ENCODE measurements at places on chromosomes 1 and 21.

DNA sequence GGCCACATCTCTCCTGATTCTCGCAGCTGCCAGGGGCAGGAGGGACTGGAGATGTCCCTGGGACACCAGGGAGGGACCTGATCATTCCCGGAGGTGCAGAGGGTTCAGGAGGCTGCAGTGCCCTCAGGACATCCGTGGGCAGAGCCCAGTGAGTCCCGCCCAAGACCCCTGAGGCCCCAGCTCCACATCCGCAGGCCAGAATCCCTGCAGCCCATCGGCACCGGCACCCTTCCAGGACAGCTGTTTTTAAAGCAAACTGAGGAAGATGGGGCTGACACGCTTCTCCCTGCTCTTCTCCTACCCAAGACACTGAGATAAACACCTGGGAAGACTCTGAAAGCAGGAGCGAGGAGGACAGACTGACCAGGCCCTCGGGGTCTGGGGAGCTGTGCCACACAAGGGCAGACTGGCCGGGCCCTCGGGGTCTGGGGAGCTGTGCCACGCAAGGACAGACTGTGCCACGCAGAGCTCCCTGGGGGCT lies 25.5 kb downstream of the SLC19A1 start:
- peak; percentile 18 for DNase-seq

DNA sequence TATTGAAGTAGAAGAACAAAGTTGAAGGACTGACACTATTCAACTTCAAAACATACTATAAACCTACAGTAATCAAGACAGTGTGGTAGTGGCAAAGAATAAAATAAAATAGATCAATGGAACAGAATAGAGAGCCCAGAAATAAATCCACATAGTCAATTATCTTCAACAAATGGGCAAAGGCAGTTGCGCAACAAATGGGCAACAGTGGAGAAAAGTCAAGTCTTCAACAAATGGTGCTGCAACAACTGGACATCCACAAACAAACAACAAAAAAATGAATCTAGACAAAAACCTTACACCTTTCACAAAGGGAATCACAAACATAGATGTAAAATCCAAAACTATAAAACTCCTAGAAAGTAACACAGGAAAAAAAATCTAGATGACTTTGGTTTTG lies 38.4 kb downstream of the MIXL1 start:
- no peak for DNase-seq

DNA sequence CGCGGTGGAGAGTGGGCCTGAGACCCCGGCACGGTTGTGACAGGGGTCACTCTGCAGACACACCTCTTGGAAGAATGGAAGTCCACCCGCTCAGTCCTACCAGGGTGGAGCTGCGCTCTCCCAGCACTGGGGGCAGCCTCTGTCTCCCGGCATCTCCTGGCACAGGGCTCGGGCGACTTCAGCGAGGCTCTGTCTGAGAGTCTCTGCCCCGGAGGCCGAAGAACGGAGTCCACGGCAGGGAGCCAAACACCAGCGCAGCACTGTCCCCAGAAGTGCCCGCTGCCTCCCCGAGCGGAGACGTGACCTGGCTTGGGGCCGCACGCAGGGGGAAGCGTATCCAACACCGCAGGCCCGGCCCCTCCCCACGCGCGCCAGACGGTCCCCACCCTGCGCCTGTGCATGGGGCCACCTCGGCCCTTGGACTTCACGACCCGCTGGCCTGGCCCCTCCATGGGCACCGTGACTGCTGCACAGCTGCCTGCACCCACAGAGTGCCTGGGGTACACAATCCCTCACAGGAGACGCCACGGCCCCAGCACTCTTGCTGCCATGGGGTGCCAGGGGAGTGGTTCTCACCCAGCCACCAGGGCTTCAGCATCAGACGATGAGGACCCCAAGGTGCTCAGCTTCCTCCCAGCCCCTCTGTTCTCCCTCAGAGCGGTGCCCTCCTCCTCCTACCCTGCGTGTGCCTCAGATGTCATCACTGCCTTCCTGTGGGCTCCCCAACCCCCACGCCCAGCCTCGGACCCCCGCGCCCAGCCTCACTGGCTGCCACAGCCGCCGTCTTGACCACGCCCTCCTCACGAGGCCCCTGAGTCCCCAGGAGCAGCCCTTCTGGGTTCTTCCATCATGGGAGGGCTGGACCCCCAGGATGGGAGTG lies 14.9 kb upstream of the RNF223 start:
- DNase-seq = no peak

DNA sequence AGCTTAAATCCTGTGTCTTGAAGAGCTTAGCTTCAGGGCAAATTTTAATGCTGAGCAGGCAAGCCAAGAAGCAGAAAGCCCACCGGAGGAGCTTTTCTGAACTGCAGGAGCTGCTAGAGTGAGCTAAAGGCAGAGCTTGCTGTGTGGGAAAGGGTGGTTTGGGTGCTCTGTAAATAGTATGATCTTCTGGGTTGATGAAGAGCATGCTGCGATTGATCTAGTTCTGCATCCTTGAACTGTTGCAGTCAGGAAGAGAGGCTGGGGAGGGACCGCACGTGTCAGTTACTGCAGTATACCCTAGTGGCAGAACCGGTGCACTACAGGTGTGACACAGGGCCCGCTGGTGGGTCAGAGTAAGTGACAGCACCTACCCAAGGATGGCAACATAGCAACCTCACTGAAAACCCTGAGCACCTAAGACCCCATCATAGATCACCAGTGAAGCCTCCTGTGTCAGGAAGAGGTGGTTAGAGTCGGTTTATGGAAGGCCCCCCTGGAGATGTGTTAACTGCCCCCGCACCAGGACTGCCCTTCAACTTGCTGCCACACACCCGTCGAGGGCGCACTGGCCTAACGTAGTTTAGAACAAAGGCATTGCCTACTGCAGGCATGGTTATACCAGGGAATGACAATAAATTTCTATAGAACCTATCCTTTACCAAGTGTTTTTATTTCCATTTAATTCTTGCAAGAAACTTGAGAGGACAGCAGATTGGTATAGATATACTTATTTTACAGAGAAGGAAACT lies 146.0 kb upstream of the KIAA0040 start:
- DNase-seq = peak; percentile 34

- DNase-seq = no peak
Measured at GRCh38 chr1:20840731-20841130, 53.6 kb upstream of the HP1BP3 start.

- no peak for DNase-seq
Measured at GRCh38 chr1:25523542-25523941, 19.9 kb upstream of the LDLRAP1 start.

DNA sequence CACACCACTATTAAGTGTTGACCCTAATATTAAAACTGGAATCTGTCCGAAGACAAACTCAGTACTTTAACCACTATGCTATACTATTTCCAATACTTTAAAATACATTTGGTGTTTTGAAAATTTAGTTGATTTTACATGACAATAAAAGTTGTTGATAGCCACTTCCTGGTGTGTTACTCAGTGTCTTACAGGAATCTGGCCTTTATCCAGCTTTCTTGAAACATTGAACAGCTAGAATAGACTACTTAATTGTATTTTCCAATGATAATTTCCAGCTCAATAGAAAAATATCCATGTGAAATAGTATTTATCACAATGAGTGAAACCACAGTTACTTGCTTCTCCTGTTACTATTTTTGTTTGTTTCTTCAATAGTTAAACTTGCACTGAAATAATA lies 369.6 kb upstream of the ADGRL4 start:
- DNase-seq = no peak

GRCh38 chr1:244755673-244756072 lies 79.8 kb upstream of the COX20 start:
- DNase-seq = no peak

- DNase-seq = no peak
Measured at GRCh38 chr1:206883876-206884275, 13.4 kb upstream of the IL24 start.

- no peak for DNase-seq
Measured at GRCh38 chr1:94033849-94034248, 87.1 kb downstream of the ABCA4 start.

GRCh38 chr1:160768295-160768657 lies 27.7 kb upstream of the LY9 start:
- DNase-seq = peak; percentile 51

DNA sequence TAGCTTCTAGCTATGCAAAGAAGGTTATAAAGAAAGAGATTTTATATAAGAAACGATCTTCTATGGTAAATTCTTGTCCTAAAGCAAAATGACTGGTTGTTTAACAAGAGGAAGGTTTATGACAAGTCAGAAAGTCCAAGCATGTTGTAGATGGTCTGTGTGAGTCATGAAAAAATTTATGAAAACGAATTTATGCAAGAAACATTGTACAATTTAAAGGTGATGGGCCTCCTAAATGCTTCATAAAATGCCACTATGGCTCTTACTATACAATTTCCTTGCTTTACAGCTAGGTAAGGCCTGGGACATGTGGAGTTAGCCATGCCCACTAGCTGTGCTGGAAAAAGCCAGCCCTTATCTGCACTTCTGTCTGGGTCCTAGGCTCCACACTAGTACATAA lies 125.4 kb downstream of the PTGER3 start:
- DNase-seq = no peak

- no peak for DNase-seq
Measured at GRCh38 chr1:151584278-151584677, 27.6 kb upstream of the SNX27 start.

DNA sequence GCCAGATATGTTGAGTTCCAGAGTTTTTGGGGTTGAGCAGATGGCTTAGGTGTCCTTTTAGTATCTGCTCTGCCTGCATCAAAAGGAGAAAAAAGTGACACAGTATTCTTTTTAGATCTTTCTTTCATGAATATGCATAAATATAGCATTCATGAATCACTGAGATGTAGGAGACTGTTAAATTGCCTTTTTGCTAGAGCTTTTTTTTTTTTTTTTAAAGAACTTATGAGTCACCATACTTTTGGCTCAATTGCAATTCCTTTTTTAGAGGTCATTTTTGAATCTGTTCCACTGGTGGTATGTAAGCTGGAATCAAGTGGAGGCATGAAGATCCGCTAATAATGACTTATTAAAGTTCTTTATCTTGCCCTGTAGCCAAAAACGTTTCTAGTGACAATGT lies 480.9 kb upstream of the ZRANB2 start:
- DNase-seq = no peak

DNA sequence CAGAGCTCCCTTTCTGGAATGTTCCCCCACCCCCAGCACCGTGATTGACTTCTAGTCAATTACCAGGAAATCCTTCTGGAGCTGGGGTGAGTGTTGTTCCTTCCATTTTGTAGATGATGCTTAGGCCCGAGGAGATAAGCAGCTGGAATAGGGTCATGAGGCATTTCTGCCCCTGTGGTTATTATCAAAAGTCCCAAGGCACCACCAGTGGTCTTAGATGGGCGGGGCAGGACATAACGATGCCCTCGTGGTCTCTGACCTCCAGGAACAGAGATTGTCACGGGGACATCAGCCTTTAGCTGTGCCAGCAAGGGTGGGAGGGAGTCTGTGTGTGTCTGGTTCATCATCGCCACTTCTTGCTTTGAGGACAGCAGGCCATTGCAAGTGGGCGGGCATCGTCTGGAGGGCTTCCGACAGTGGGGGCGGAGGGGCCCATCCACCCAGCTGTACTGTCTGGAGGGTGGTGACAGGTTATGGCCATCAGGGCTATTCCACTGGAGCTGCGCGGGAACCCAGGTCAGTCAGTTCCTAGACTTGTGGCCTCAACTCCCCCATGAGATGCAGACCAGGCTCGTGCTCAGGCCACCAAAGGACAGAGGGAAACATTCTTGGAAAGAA lies 22.6 kb downstream of the TNFRSF8 start:
- no peak for DNase-seq

DNA sequence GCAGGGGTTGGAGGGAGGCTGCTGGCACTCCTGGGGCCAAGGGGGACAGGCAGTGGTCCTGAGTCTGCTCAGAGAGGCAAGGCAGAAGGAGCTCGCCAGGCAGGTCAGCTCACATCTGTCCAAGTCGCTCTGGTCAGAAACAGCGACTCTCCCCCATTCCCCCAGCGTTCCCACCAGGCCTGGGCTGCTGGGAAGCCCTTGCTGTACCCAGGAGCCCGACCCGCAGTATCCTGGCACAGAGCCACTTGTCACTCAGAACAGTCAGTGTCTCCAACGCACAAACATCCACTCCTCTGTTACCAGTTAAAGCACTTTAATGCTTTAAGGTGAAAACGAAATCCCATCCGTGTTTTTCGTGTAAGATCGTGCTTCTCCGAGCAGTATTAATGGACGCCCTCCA lies 16.6 kb upstream of the CCDC27 start:
- peak; percentile 23 for DNase-seq

DNA sequence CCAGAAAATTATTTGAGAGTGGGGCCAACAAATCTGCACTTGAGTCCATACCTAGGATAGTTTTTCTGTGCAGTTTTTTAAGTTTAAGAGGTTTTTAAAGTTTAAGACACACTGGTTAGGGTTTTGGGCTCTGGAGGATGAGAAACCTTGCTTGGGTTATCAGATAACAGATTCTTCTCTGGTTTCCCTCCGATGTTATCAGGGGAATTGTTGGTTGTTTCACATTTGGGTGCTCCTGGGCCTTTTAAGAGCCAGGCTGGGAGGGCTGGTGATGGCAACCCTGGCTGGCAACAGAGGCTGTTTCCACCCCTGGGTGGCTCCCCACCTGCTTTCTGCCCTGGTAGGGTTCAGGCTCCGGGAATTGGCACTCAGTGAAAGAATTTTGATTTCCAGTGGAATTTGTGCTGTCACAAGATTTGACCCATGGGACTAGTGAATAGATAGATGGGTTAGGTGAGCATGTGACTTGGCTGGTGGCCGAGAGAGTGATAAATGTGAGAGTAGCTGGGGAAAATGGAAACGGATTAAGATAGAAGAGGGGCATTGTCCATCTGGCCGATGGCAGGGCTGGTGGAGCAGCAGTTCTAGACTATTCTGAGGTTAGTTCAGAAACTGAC lies 14.8 kb downstream of the VANGL1 start:
- DNase-seq = no peak

- no peak for DNase-seq
Measured at GRCh38 chr1:198443365-198444233, 96.9 kb downstream of the ATP6V1G3 start.

- DNase-seq = no peak
Measured at GRCh38 chr1:32946413-32946812, 18.2 kb downstream of the RNF19B start.

GRCh38 chr1:204079608-204079999 lies 6.7 kb downstream of the SOX13 start:
- no peak for DNase-seq

Data from left ventricle myocardium superior (tissue), 1 donor.